ENCODE measurements at places on chromosomes 3 and 15.

- no peak for DNase-seq
These were observed 19.9 kb upstream of the CACNA2D2 start for GRCh38 chr3:50523279-50523811.

DNA sequence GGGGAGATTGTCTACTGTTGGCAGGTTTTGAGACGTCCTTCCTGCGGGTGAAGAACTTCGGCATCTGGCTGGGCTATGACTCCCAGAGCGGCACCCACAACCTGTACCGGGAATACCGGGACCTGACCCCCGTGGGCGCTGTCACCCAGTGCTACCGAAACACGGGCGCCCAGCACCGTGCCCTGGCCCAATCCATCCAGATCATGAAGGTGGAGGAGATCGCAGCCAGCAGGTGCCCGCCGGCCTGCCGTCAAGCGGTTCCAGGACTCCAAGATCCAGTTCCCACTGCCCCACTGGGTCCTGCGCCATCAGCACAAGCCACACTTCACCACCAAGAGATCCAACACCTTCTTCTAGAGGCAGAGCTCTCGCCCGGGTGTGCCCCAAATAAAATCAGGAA lies 194.9 kb upstream of the EPHA6 start:
- no peak for DNase-seq

- no peak for DNase-seq
These were observed 39.0 kb downstream of the CD86 start for GRCh38 chr3:122094125-122094524.

GRCh38 chr3:126718561-126719445 lies 14.8 kb downstream of the CHCHD6 start:
- no peak for DNase-seq

- peak; percentile 88 for DNase-seq
These were observed 80.3 kb downstream of the CPN2 start for GRCh38 chr3:194270627-194271459.

DNA sequence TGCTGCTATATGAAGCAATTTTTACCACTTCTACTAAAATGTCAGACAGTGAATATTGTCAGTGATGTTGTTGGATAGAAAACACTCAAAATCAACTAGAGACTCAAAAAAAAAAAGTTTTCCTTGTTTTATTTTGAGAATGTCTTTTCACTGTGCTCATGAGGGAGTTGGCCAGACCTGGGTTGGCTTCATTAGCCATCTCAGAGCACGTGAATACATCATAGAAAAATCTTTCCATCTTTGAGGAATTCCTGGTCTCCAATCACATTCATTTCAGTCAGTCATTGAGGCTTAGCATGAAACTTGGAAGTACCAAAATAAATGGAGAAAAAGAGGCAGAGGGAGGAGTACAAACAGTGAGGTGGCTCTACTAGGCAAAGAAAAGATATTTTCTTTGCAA lies 57.6 kb upstream of the CMSS1 start:
- DNase-seq, result no peak

- no peak for DNase-seq
These were observed 3.9 kb downstream of the UPK1B start for GRCh38 chr3:119177321-119177720.

DNA sequence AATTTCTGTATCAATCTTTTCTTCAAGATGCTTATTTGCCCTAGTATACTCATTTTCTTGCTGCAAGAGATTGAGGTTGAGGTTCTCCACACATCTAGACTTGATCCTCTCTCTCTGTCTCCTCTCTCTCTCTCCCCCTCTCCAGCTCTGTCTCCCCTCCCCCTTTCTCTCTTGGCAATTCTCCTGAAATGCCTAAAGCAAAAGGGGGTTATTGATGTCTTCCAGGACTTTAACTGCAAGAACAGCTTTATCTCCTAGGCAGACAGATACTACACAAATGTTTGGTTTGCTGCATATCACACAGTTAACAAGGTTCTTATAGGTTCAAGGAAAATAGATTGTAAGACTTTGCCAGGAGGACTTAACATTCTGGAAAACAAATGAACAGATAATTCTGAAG lies 52.1 kb downstream of the TMEM212 start:
- DNase-seq, result no peak

- DNase-seq, result no peak
These were observed 708 bp downstream of the SEC22A start for GRCh38 chr3:123202451-123202850.

DNA sequence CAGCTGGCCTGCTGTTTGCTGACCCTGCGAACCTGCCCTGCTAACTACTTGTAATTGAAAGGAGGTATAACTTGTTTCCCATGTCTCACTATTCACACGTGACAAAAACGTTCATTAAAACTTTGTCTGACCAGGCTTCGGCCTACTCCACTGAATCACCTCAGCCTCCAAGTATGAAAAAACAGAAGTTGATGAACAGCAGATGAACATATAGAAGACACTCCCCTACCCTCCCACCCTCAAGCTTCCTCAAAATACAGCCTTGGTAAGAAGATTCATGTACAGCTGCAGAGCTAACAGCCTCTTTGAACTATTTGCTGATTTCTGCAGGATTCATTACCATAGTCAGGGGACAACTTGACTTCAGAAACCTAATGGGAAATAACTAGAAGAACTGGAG lies 10.7 kb downstream of the RBM15B start:
- DNase-seq, result no peak

- DNase-seq, result peak; percentile 46
These were observed 1.9 kb downstream of the CHST2 start for GRCh38 chr3:143121241-143122088.

- DNase-seq, result no peak
These were observed 880 bp downstream of the PPP4R2 start for GRCh38 chr3:72997421-72997961.

DNA sequence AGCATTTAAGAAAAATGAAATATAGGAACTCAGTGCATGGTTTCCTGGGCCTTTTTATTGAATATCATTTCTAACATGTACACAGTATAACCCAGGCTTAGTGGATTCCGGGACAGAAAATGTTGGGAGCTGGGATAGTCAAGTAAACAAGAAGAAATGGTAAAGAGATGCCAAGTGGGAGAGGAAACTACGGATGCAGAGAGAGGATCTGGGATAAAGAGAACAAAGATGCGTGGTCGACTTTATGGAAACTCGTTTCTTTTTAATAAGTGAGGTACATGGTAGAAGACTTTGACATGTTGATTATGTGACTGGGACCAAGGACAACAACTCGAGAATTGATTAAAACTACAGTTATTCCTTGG lies 1.2 kb upstream of the GPR176 start:
- DNase-seq, result no peak

GRCh38 chr3:126390751-126391150 lies 4.0 kb upstream of the CFAP100 start:
- DNase-seq, result no peak

DNA sequence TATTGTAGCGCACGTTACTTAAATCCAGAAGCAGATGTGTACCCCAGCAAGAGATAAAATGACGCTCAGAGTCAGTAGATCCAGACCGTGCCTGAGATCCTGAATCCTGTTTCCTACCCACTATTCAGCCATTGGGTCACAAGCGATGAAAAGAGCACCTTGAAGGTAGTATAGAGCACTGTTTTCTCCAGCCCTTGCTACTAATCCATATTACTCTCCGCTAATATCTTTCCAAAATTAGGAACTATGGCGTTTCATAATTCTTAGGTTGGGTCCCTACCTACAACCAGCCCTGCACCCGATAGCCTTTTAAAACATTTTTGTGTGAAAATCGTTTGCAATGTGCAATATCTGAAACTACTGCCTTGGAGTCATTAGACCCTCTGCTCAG lies 596 bp downstream of the BTD start:
- no peak for DNase-seq

GRCh38 chr3:5238545-5238944 lies 51.0 kb downstream of the EDEM1 start:
- DNase-seq, result no peak

GRCh38 chr3:8470801-8471200 lies 30.8 kb upstream of the LMCD1 start:
- no peak for DNase-seq

DNA sequence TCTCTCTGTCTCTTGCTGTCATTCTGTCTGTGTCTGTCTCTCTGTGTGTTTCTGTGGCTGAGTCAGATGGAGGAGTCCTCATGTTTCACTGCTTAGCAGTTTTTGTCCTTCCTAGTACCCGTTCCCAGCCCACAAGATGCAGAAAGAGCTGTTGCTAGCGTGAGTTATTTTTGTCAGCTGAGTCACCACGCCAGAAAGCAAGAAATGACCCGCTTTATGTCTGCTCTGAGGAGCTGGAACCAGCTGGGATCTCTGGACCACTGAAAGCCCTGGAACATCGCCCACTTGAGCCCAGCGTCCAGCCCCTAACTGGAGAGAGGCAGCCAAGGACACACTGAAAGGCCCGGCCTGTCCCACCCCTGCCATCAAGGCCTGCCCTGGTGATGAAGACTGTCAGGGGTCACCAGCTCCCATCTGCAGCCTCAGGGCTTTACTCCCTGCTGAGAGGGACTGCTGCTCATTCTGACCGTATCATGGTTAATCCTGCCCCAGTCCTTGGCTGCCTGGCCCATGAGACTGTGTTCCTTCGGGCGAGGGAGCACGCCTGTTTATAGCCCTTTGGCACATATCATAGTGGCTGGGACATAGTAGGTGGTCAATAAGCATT lies 101.7 kb upstream of the TPM1 start:
- DNase-seq, result no peak

DNA sequence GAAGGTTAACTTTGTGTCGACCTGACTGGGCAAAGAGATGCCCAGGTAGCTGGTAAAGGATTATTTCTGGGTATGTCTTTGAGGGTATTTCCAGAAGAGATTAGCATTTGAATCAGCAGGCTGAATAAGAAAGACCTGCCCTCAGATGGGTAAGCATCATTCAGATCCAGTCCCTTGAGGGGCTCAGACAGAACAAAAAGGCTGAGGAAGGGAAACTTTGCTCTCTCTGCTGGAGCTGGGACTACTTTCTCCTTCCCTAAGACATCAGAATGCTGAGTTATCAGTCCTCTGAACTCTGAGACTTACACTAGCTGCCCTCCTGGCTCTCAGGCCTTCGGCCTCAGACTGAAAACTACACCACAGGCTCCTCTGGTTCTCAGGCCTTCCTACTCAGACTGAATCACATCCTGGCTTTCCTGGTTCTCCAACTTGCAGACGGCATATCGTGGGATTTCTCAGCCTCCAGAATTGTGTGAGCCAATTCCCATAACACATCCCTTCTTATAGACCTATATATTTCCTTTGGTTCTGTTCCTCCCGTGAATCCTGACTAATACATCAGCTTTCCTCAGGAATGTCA lies 982.9 kb downstream of the TUSC7 start:
- no peak for DNase-seq

DNA sequence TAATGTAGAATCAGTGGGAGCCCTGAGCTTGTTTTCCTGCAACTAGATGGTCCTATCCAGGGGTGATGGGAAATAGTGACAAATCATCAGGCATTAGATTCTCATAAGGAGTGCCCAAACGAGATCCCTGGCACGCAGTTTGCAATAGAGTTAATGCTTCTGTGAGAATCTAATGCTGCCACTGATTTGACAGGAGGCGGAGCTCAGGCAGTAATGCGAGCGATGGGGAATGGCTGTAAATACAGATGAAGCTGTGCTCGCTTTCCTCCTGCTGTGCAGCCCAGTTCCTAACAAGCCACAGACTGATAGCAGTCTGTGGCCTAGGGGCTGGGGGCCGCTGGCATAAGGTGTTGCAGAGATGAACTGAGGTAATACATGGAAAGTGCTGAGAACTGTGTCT lies 28.3 kb upstream of the TMEM42 start:
- no peak for DNase-seq

DNA sequence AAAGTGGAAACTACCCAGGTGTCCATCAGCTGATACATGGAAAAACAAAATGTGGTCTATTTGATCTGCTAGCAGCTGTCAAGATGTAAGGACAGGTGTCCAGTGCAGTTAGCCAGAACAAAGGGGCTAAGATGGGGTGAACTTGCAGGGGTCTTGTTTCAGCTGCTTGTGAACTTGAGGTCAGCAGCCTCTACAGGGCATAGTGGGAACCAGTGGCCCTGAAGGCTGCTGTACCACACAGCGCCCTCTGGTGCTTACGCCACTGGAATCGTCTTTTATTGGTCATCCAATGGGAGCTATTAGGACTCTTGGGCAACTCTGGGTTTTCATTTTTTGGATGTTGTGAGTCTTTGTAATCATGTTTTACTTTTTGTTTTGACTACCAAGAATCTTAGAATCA lies 62.2 kb upstream of the CTSH start:
- DNase-seq, result no peak

DNA sequence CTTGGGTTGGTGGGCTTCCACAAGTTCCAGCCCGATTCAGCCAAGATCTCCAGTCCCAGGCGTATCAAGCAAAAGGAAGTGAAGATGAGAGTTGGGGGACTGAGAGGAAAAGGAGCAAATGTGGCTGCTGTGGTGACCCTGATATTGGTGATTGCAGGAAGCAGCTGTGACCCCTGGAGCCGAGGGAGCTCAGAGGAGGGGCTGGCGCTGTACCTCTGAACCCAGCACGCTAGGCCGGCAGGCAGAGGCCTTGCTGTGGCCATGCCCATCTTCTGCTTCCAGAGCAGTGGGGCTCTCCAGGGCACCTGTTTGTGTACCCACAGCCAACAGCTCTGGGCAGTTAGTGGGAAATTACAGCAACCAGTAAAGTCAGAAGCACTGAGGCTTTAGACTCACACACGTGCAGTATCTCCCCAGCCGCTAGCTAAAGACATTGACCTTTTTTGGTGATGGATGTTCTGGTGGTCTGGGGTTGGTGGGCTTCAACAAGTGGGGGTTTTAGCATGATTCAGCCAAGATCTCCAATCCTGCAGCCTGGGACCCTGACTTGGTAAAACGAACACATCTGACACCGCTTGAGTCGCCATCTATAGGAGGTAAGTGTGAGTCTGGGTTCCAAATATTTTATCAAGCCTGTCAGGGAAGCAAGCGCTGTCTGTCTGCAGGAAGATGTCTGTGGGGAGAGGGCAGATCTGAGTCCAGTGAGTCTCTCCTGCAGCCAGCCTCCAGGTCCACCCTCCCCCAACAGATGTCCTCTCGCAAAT lies 33.1 kb downstream of the TM2D3 start:
- no peak for DNase-seq

DNA sequence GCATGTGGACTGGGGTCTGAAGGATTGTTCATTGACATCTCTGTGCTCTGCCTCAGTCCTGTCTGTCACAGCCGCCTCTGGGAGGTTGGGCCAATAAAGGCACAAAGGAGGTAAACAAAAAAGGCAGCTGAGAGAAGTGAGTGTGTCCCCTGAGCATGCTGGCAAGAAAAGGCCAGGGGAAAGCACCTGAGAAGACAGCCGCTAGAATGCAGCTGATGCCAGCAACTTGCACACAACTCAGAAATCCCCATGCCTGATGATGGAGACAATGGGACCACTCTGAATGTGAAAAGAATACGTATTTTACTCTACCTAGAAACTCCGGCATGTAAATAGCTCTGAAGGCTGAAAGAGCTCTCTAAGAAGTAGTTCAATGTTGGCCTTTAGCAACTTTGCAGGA lies 118.7 kb downstream of the KCNH8 start:
- DNase-seq, result no peak

GRCh38 chr3:66083096-66083678 lies 44.5 kb upstream of the MAGI1 start:
- no peak for DNase-seq

DNA sequence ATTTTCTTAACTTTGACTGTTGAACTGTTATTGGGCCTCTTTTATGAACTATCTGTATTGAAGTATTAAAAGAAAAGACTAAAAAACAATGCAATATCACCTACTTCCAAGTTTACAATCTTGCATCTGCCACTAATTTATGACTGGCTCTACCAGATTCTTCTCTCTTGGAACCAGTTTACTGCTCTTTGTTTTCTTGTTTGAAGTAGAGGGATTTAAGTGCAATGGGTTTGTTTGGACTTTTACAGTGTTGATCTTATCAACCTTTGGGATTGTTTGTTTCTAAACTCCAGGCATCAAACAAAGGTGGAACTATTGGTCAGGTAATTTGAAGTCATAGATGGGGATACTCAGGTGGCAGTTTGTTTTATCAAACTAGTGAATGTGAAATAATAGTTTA lies 43.0 kb upstream of the MEIS2 start:
- DNase-seq, result no peak

Data from right lobe of liver (tissue), 6 donors.